ENCODE measurements at places on chromosomes 12 and 14.

DNA sequence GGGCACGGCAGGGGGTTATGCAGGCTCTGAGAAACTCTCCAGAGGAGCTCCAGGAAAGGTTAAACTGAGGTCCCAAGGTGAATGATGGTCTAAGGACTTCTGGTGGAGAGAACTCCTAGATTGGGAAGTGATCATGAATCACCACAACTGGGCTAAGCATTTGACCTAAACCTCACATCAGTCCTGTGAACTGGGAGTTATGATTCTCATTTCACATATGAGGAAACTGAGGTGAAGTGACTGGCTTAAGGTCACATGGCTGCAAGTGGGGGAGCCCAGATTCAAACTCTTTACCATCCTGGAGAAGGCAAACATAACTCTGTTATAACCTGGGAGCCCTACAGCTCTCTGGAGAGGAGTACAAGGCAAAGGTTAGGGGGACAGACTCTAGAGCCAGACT, 4.2 kb downstream of the RARG start:
- DNase-seq, result no peak

- DNase-seq, result no peak
These were observed 27.4 kb downstream of the ABCC9 start for GRCh38 chr12:21913823-21914222.

DNA sequence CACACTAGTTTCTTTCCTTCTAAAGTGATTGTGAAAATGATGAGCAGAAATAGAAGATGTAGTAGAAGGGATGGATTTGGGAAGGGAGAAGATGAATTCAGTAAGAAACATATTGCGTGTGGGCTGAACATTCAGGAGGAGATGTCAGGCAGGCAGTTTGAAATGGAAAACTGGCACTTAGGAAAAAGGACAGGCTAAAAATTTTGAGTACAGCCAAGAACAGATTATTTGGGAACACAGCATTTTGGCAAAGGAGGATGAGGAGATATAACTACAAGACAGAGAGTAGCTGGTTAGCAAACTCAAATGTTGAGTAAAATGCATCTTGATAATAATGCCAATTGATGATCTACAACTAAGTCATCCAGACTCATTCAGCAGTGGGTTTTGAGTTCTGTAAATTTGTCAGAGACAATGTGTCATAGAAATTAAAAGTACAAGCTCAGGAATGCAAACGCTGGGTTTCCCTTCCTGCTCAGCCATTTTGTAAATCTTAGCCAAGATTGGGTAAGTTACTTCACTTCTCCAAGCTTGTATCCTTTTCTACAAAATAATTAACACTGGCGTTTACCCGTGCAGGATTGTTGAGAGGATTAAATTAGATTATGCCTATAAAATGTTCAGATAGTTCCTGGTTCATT, 255.0 kb downstream of the NAV3 start:
- no peak for DNase-seq

GRCh38 chr12:15608941-15609340, 180.2 kb downstream of the EPS8 start:
- DNase-seq, result no peak

DNA sequence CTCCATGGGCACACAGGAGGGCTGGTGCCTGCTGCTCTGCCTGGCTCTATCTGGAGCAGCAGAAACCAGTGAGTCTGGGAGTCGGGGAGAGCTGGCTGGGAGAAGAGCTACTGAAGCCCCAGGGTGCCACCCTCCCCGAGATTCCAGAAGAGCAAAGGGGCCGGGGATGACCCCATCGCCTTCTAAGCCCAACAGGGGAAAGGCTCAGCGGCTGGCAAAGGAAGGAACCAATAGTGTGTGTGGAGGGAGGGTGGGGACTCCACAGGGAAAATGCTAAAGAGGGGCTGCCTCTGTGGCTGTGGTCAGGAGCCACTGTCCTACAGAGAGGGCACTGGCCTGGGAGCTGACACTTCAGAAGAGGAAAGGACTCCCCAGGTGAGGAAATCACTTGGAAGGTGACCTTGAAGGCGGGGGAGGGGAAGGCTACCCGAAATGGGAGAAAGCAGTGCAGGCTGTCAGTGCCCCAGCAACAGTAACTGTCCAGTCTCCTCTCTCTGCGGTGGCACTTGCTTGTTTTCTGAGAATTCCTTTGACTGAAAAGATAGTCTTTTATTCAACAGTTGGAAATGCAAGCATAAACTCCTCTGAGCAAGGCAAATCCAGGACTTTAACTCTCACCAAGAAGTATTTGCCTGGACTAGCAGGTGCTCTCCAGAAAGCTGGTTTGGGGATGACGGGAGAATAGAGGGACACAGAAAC, 552 bp downstream of the TAPBPL start:
- DNase-seq, result peak; percentile 23

GRCh38 chr14:37708481-37708880, 113.1 kb downstream of the TTC6 start:
- no peak for DNase-seq

DNA sequence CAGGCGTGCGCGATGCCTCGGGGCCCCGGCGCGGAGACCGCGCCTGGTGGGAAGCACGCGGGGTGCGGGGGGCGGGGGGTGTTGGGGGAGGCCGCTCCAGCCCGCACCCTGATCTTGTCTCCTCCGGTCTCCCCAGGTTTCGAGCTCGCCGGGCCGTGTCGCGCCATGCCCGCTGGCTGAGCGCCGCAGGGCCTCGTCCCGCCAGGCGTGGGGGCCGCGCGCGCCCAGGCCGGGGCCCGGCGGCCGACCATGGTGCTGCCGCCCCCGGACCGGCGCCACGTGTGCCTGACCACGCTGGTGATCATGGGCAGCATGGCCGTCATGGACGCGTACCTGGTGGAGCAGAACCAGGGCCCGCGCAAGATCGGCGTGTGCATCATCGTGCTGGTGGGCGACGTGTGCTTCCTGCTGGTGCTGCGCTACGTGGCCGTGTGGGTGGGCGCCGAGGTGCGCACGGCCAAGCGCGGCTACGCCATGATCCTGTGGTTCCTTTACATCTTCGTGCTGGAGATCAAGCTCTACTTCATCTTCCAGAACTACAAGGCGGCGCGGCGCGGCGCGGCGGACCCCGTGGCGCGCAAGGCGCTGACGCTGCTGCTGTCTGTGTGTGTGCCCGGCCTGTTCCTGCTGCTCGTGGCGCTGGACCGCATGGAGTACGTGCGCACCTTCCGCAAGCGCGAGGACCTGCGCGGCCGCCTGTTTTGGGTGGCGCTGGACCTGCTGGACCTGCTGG, 2.4 kb downstream of the TMEM121 start:
- DNase-seq, result no peak

DNA sequence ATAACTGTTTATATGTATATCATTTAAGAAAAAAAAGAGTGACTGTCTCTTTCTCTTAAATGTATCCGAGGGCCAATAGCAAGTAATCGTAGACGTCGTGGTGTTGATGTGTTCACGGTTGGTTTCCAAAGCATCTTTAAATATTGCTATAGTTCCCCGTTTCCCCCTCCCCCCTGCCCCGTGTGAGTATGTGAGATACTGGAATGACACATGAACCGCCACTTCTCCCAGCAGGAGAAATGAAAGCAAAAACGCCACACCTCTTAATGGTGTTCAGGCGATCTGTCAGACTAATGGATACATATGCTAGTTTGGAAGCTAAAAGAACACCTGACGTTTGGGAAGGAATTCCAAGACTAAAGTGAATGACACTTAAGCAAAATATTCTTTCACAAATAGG, 258.3 kb downstream of the FOXN3 start:
- peak; percentile 54 for DNase-seq

DNA sequence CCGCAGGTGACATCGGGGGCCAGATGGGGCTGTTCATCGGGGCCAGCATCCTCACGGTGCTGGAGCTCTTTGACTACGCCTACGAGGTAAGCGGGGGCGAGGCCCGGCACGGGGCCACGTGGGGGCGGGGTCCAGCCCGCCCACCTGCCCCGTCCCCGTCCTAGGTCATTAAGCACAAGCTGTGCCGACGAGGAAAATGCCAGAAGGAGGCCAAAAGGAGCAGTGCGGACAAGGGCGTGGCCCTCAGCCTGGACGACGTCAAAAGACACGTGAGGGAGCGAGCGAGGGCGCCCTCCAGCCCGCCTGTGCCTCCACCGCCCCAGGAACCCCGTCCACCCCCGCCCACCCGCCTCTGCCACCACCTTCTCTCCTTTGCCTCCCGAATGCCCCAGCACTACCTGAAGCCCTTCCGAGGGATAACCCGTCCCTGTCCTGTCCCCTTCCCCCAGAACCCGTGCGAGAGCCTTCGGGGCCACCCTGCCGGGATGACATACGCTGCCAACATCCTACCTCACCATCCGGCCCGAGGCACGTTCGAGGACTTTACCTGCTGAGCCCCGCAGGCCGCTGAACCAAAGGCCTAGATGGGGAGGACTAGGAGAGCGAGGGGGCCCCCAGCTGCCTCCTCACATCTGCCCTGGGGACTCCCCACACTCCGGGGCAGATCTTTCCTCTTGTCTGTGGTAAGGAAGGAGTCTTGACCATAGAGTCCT, 3.9 kb upstream of the SMARCD1 start:
- DNase-seq, result no peak

DNA sequence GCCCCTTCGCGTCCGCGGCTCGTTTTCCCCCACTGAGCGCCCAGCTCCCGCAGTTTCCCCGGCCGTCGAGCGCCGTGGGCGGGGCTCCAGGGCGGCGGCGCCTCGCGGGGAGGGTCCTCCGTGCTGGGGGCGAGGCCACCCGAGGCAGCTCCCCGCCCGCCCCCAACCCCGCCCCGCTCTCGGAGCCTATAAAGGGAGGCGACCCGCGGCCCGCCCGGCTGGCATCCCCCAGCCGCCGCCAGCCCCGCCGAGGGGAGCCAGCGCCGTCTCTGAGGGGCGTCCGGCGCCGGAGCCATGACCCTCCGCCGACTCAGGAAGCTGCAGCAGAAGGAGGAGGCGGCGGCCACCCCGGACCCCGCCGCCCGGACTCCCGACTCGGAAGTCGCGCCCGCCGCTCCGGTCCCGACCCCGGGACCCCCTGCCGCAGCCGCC, at the start of gene TAMALIN:
TAMALIN (plus strand) TSS at position 221 of the 432 bp plus-strand sequence; CDS start at position 295, 74 bp downstream.
- DNase-seq, result peak; percentile 27

- DNase-seq, result no peak
These were observed 118.8 kb downstream of the SLC6A15 start for GRCh38 chr12:84793558-84794367.

DNA sequence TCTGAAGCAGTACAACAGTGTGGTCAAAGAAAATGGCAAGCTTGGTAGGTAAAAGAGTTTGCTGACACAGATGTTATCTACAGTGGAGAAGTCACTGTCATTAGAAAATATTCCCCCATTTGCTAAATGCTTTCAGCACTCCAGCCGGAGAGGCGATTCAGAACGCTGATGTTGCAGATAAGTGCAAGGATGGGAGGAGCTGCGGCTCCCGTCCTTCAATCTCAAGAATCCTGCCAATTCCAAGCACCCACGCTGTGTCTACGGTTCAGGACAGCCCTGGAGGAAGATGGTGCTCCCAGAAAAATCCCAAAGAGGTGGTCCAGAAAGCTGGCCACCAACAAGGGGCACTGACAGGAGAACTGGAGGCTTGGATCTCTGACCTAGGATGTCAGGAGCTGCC, 79.1 kb downstream of the ZFP36L1 start:
- DNase-seq, result no peak

DNA sequence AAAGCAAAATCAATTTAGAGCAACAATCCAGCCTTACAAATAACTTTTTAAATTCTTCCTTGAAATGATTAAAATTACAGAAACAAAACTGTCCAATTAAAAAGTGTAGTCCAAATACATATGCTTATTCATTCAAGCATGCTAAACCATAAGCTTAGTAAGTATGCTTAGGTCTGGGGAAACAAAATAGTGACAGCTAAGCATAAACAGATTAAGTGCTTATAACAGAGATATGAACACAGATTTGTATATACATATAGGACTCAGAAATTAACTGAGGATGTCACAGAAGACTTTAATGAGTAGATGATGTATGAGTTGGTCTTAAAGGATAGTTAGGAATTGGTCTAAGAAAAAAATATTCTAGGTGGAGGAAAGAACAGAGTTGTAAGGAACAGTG, 41.8 kb downstream of the SCAF11 start:
- DNase-seq, result no peak

DNA sequence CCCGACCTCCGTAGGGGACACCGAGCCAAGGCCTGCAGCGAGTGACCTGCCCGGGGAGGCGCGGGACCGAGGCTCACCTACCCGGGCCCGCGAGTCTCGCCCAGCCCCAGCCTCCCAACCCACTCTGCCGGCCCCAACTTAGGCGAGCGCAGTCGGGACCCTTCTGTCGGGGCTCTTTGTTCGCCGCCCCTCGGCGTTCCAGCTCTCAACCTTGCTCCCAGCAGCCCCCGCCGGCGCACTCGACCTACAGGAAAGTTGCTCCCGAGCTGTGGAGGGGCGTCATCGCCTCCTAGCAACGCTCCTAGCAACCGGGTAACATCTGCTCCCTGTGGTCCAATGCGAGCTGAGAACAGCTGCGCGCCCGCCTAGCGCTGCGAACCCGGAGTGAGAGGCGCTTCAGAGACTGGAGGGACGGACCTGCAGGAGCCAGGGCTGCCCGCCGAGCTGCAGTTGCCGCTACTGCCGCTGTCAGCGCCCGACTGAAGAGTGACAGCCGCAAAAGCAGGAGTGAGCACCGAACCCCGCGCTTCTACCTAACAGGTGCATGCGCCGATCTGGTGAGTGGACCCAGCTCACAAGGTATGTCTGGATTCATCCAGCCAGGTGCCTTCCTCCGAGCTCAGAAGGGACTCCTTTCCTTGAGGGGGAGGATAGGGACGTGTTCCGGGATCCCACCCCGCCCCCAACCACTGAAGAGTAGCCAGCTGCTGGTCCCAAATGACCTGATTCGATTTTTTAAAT, 355.0 kb downstream of the SNAPC1 start:
- DNase-seq, result peak; percentile 89

DNA sequence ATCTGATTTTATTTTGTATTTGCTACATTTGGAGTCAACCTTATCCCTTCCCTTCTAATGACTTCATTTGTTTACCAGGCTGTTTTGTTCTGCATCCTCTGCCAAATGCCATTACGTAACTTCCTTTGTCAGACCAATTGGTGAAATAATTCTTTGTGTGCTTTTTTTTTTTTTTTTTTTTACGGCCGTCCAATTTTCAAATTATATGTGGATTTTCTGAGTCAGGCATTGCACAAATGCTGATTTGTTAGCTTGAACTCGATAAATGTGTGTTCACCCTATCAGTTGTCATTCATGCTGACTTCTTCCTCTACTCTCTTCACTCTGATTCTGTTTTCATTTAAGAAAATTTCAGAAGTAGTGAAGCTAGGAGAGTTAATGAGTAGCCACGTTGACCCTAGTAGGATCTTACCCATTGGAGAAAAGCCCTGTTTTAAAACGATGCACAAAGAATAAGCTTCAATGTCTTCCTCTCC, 386.2 kb downstream of the DIO2 start:
- peak; percentile 10 for DNase-seq

GRCh38 chr12:57255916-57256315, 4.9 kb upstream of the STAC3 start:
- no peak for DNase-seq

GRCh38 chr12:63308671-63309070, 157.7 kb upstream of the AVPR1A start:
- DNase-seq, result no peak

All from NCI-H1417 (cell line).